Sciatic nerve (tissue), 2 donors: ENCODE measurements at places on chromosomes 3 and 15.

DNA sequence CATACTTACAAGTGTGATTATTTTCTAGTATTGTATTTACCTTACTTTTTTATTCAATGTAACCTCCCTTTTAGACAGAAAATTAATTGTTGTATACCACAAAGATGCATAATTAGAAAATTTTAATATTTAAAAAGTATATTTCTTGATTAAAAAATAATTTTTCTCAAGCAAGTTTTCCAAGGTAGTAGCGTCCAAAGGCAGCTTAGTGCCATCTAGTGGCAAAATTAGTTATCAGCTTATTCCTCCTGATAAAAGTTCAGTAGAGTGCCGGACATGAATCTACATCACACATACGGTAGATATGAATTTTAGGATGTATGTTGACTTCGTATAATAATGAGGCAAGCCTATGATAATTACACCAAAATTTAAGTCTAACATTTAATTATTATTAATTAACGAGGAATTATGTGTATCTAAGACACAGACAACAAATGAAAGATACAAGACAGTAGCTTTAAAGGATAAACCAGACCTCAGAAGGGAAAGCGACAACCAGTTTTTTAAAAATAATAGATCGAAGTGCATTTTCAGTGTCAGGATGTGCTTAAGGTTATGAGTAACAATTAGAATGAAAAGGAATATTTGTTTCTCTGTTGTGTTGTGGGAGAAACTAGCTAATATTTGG is 405.9 kb downstream of the ROBO1 start:
- DNase-seq: no peak

DNA sequence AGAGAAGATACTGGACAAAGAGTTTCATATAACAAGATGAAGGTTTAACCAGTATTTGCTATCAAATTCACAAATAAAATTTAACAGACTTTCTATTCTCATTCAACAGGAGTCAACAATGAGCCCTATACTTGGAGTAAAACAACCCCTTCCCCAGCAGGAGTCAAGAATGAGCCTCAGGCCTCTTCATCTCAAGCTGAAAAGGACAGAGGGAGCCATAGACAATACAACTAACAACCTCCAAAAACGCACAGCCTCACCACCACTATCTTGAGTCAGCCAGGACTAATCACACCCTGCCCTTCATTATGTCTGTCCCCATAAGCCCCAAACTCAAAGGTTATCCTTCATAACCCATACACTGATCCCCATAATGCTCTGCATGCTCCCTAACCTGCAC is 36.4 kb downstream of the ETFA start:
- DNase-seq: no peak

DNA sequence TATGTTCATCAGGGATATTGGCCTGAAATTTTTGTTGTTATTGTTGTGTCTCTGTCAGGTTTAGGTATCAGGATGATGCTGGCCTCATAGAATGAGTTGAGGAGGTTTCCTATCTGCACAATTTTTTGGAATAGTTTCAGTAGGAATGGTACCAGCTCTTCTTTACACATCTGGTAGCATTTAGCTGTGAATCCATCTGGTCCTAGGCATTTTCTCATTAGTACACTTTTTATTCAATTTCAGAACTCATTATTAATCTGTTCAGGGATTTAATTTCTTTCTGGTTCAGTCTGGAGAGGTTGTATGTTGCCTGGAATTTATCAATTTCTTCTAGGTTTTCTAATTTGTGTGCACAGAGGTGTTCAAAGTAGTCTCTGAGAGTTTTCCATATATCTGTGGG is 57.0 kb downstream of the STRIT1 start:
- DNase-seq: no peak

DNA sequence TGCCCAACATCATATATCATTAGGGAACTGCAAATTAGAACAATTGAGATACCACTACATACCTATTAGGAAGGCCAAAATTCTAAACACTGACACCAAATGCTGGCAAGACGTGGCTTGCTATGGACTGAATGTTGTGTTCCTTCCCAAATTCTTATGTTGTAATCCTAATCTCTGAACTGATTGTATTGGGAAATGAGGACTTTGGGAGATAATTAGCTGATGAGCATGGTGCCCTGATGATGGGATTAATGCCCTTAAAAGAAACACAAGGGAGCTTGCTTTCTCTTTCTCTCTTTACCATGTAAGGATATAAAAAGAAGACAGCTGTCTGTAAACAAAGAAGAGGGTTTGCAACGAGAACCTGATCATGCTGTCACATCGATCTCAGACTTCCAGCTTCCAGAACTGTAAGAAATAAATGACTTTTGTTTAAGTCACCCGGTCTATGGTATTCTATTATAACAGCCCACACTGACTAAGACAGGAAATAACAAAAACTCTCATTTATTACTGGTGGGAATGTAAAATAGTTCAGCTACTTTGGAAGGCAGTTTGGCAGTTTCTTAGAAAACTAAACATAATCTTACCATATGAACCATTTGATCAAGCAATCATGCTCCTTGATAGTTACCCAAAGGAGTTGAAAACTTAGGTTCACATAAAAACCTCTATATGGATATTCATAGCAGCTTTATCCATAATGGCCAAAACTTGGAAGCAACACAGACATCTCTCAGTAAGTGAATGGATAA is 458.3 kb upstream of the CBLB start:
- DNase-seq: no peak

DNA sequence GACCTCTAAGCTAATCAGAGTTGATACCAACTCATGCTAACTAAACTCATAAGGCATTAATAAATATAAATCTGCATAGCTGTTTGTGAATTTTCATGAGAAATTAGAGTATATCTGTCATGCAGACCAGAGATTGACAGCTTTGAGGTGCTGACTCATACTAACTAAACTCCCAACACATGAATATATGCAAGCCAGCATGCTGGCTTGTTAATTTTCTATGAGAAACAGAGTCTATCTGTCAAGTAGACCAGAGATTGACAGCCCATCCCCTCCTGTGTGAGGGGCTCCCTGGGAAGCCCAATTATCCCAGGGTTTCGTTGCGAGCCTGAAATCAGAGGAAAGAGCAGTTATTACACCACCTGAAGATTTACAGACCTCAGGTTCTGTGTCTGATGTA is 69.3 kb downstream of the CD47 start:
- DNase-seq: no peak

DNA sequence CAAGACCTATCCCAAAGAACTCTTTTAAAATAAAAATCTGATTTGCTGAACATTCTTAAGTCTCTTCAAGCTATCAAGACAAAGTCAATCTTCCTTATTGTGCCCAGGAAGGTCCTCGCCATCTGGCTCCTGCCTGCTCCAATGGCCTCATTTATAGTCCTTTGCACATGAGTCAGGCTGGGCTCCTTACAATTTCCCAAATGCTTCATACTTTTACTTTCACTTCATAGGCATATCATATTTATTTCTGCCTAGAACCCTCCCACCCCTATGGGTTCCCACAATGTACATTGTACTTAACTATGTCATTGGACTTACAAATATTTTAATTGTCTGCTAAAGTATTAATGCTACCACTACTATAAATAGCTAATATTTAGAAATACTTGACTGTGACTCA is 9.1 kb downstream of the THRB start:
- DNase-seq: no peak

GRCh38 chr15:77502379-77503095 is 81.8 kb downstream of the HMG20A start:
- no peak for DNase-seq

DNA sequence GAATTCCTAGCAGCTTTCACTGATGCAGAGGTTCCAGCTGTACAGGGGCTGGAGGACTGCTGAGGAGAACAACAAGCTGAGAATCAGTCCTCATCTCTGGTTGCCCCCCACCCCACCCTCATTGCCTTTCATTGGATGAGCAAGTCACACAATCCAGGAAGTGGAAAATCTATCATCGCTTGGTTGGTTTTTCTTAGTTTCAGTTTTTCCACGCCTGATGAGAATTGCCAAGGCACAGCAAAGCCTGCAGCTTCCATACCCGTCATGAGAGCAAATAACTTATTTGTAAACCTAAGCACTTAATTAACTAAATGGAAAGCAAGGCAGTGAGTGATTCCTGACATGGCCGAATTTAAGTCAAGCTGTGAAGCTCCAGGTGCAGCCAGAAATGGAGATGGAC is 21.4 kb upstream of the LIPC start:
- DNase-seq: no peak

DNA sequence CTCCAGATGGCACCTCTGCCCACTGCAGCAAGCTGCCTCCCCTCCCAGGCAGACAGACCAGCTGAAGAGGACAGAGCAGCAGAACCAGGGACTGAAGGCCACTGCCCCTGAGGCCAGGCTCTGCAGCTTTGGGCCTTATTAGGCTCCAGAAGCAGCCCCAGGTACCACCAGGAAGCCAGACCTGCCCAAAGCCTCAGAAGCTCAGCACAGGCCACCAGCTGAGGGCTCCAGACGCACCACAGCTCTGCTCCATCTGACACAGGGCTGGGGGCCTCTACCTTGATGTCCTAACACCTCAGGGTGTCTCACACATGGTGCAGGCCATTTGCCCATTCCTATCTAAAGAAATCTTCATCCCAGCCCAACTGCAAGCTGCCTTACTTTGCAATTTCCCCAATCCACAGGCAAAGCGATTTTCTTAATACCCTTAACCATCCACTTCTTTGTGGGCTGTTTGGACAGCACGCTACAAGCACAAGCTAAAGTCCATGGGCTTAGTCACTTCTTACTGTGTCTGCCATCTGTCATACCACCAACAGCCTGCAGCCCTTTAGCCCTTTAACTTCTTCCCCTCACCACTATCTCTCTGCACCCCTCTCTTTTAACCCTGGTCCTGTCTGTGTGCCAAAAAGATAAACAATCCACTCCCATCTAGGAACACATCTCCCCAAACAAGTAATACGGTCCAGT is 112.1 kb downstream of the IQSEC1 start:
- no peak for DNase-seq

DNA sequence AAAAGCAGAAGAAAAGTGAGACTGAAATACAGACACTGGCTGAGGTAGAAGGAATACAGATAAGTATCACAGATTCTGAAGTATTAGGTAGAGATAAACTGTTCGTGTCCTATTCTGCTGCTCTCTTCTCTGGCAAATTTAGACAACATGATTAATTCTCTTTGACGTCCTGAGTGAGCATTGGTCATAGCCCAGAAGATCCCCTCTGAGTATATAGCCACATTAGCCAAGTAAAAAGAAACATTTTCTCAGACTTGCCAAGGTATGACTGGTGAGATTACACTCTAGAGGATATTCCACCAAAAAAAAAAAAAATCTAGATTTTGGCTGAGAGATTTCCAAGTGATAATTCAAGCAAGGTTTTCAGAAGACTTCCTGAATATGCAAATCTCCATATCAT is 111.4 kb upstream of the ALCAM start:
- no peak for DNase-seq

DNA sequence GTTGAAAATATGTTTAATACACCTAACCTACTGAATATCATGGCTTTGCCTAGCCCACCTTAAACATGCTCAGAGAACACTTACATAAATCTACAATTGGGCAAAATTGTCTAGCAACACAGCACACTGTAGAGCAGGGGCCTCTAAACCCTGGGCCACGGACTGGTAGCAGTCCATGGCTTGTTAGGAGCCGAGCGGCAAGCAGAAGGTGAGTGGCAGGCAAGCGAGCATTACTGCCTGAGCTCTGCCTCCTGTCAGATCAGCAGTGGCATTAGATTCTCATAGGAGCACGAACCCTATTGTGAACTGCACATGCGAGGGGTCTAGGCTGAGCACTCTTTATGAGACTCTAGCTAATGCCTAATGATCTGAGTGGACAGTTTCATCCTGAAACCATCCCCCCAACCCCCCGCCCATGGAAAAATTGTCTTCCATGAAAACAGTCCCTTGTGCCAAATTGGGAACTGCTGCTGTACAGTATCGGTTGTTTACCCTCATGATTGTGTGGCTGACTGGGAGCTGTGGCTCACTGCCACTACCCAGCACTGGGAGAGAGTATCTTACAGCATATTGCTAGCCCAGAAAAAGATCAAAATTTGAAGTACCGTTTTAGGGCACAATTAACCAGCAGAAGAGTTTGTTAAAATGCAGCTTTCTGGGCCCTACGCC is 26.1 kb downstream of the CMSS1 start:
- no peak for DNase-seq

- no peak for DNase-seq
Measured at GRCh38 chr3:130093741-130094391, 12.2 kb downstream of the ALG1L2 start.

DNA sequence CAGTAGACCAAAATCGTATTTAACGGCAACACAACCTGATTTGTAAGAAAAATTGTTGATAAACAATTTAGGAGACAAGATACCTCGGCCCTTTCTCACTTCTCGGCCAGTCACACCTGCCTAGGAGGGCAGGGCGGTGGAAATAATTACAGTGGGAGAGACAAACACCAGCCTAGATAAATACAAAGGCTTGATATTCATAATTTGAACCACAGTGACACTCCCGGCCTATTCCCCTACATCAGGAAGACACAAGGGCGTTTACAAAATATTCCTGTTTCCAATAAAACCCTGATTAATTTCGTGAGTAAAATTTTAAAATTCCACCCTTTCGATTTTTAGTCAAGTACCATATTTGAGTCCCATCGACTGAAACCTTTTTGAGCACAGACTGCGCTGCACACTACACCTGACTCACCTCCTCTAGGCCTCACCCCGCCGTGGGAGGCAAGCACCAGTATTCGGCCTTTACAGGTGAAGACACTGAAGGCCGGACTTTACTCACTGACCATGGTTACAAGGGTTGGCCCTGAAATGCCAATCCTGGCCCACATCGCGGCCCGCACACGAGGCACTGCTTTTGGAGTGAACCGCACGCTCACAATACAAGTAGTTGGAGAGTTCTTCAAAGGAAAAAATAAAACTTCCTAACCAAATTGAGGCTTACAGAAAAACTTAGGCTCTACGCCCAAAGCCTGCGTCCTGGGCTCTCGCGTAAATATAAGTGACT is 794 bp downstream of the ARPP19 start:
- no peak for DNase-seq

- DNase-seq: no peak
Measured at GRCh38 chr15:75738014-75738646, 25.5 kb upstream of the CSPG4 start.

- peak; percentile 42 for DNase-seq
Measured at GRCh38 chr15:67127965-67128364, 62.6 kb downstream of the SMAD3 start.

DNA sequence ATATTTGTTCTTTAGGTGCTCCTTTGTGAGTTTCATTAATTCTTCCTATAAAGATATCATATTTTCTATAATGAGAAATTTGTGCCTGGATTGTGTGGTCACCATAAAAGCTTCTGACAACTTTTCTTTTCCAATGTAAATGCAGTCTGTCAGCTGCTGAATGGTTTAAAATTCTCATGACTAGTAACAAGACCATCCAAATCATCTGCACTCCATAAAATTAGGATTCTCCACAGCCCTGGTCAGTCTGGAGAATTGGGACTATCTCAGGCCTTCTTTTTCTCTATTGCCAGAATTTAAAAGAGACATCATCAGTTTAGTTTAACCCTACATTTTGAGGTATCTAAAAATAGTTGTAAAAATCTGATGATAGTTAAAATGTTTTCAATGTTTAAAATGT is 180.9 kb downstream of the DTWD1 start:
- DNase-seq: no peak

GRCh38 chr15:89790206-89790605 is 14.1 kb downstream of the MESP2 start:
- no peak for DNase-seq

- DNase-seq: no peak
Measured at GRCh38 chr3:114404590-114404989, 110.8 kb downstream of the TIGIT start.
